ENCODE measurements at places on chromosomes 5 and 9. TPM values are rescaled to one million over a fixed set of nuclear protein-coding genes. Genes with fewer than 3 reads are reported as not detected.

OLFM1 gene
- not detected for total RNA-seq

DNA sequence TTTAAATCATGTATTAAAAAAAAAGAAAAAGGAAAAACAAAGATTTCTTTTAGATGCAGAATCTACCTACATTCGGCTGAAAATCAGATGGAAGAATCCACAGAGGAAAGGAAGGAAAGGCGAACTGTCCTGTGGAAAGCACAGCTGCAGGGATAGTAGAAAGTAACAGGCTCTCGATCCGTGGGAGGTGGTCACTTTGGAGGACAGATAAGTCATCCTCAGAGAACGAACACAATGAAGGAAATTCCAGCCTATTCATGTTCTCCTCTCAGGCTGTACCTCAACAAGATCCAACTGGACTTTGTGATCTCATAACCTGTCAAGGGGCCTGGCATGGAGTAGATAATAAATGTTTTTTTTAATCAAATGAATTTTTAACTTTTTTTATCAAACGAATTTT, 72.8 kb downstream of the NR6A1 start:
- no peaks in the 10 kb centered on the region for H3K27me3 ChIP-seq
- H3K4me1 ChIP-seq, result peaks cover 30% of the 10 kb centered on the region
- peak overlapping the region; percentile 39 for H3K27ac ChIP-seq

CYLC2 gene
- total RNA-seq, result not detected

GRCh38 chr5:61386045-61386800, 54.2 kb downstream of the ZSWIM6 start:
- H3K4me3 ChIP-seq, result no peak overlapping the region
- peaks cover 12% of the 10 kb centered on the region for H3K4me1 ChIP-seq
- DNase-seq, result no peak
- no peaks in the 10 kb centered on the region for H3K27me3 ChIP-seq

GRCh38 chr5:118325931-118326330, 662.4 kb downstream of the DTWD2 start:
- H3K4me3 ChIP-seq, result no peak overlapping the region
- H3K36me3 ChIP-seq, result no peaks in the 10 kb centered on the region
- DNase-seq, result no peak
- H3K4me1 ChIP-seq, result peaks cover 20% of the 10 kb centered on the region

FOXD4 gene
- total RNA-seq, result 2.4 TPM

DNA sequence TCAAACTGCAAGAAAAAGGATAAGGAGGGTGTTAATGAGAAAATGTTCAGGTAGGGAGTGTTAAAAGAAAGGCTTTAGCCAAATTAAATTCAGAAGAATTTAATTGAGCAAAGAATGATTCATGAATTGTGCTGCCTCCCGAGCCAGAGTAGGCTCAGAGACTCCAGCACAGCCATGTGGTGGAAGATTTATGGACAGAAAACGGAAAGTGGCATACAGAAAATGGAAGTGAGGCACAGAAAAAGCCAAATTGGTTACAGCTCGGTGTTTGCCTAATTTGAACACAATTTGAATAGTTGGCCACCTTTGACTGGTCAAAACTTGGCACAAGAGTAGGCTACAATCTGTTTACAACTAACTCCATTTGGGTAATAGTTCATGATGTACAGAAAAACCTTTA, 9.6 kb upstream of the SLC30A5 start:
- peaks cover 10% of the 10 kb centered on the region for H3K4me1 ChIP-seq
- H3K36me3 ChIP-seq, result no peaks in the 10 kb centered on the region
- DNase-seq, result no peak

CCNJL gene
- total RNA-seq, result 3.6 TPM

CCT5 gene
- total RNA-seq, result 322 TPM

DNA sequence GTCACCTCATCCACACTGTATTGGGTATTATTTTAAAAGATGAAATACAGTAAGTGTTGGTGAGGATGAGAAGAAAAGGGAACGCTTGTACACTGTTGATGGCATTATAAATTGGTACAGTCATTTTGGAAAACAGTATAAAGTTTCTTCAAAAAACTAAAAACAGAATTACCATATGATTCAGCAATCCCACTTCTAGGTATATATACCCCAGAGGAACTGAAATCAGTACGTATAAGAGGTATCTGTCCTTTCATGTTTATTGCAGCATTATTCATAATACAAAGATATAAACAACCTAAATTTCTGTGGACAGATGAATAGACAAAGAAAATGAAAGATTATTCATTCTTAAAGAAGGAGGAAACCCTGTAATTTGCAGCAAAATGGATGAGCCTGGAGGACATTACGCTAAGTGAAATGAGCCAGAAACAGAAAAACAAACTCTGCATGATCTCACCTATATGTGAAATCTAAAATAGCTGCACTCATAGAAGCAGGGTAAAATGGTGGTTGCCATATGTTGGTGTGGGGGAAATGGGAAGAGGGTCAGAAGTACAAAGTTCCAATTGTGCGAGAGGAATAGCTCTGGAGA, 191.6 kb downstream of the TRIM36 start:
- no peak overlapping the region for H3K27ac ChIP-seq
- no peaks in the 10 kb centered on the region for H3K36me3 ChIP-seq
- no peaks in the 10 kb centered on the region for H3K4me1 ChIP-seq
- no peak overlapping the region for H3K4me3 ChIP-seq
- H3K27me3 ChIP-seq, result peaks cover 16% of the 10 kb centered on the region

TSSK1B gene
- total RNA-seq, result 0.39 TPM

DNA sequence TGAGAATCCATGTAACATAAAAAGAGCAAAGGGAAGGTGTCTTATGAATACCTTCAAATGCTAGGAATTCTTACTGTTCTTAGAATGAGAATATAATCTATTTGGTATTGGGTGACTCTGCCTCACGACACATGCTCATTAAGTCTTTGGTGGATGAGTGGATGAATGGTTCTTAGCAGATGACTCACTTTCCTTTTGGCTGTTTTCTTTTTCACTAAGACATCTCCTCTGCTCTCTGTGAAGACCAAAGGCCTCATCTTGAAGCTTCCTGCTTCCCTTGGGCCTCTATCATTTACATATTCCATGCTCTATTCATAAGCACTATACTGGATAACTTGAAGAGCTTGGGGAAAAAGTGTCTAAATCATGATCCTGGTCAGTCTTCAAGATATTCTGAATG, 468.1 kb downstream of the SPATA31D1 start:
- H3K4me1 ChIP-seq, result peaks cover 6% of the 10 kb centered on the region
- no peak overlapping the region for H3K4me3 ChIP-seq
- DNase-seq, result peak; percentile 15
- no peaks in the 10 kb centered on the region for H3K27me3 ChIP-seq
- no peaks in the 10 kb centered on the region for H3K36me3 ChIP-seq

DNA sequence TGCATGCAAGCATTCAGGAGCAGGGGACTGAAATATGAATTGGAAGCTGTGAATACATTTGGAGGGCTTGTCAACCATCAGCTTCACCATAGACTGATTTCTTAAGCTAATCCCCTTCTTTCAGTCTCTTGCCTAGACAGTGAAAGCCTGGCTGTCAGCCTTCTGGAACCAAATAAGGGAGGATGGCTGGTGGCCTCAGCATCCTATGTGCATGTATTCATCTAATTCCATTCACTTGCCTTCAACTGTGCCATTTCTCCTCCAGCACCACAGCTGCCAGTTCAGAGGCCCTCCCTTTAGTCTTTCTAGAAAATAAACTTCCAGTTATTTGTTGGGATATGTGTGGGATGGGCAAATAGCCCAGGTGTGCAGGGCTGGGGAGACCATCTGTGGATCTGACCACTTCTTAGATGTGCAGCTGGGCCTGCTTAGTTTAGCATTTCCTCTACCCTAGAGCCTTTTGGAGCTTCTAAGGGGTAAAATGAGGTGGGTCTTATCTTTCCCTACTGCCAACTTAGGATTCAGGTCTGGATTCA, 62.1 kb downstream of the AOPEP start:
- no peak overlapping the region for H3K4me3 ChIP-seq
- no peak for DNase-seq
- H3K27ac ChIP-seq, result no peak overlapping the region
- H3K27me3 ChIP-seq, result no peaks in the 10 kb centered on the region

- H3K36me3 ChIP-seq, result no peaks in the 10 kb centered on the region
- no peak overlapping the region for H3K4me3 ChIP-seq
- H3K27ac ChIP-seq, result no peak overlapping the region
- no peaks in the 10 kb centered on the region for H3K27me3 ChIP-seq
Measured at GRCh38 chr9:4883326-4883873, 90.7 kb downstream of the RCL1 start.

- peaks cover 75% of the 10 kb centered on the region for H3K36me3 ChIP-seq
- H3K4me3 ChIP-seq, result no peak overlapping the region
- DNase-seq, result no peak
- H3K27me3 ChIP-seq, result no peaks in the 10 kb centered on the region
- no peak overlapping the region for H3K27ac ChIP-seq
Measured at GRCh38 chr9:106981396-106982287, 118.7 kb downstream of the ZNF462 start.

C5orf52 gene
- total RNA-seq, result not detected

GRCh38 chr5:126301056-126301455, 122.2 kb upstream of the GRAMD2B start:
- H3K4me1 ChIP-seq, result no peaks in the 10 kb centered on the region
- no peak overlapping the region for H3K27ac ChIP-seq
- no peak for DNase-seq
- H3K4me3 ChIP-seq, result no peak overlapping the region
- H3K27me3 ChIP-seq, result no peaks in the 10 kb centered on the region

DNA sequence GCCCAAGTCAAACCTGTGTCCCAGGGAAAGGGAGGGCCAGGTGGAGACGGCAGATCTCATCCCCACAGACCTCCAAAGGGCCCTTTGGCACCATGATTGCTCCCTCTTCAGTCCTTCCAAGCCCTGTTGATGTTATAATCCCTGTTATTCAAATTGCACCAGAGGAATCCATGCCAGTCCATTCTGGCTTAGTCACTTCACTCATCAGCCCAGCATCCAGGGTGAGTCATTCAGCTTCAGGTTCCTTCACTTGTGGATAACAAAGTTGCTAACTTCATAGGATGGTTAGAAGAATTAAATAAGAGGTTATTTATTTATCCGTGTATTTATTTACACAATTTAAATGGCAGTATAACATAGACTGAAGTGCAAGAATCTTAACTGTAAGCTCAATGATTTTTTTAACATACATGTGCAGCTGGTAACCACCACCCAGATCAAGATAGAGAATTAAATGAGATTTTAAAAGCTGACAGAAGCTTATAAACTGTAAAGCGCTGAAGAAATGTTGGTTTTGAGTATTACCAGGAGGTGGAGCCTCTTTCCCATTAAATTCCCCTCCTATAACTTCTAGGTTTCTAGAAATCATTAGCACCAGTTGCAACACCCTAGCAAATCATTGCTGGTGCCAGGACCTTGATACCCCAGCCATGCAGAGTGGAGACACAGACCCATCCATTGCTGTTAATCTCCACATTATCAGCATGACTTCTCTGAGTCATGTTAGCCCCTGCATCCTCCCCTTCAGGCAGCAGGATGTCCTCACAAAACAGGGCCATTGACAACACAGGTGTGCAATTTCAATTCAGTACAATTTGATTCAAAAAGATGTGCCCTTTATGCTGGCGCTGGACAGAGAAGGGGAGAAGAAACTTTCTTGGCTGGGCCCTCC, 77.4 kb downstream of the SEC61B start:
- H3K27ac ChIP-seq, result no peak overlapping the region
- DNase-seq, result peak; percentile 56
- H3K36me3 ChIP-seq, result no peaks in the 10 kb centered on the region
- H3K4me1 ChIP-seq, result no peaks in the 10 kb centered on the region
- H3K4me3 ChIP-seq, result no peak overlapping the region
